ENCODE measurements at places on chromosomes 7 and 10.

DNA sequence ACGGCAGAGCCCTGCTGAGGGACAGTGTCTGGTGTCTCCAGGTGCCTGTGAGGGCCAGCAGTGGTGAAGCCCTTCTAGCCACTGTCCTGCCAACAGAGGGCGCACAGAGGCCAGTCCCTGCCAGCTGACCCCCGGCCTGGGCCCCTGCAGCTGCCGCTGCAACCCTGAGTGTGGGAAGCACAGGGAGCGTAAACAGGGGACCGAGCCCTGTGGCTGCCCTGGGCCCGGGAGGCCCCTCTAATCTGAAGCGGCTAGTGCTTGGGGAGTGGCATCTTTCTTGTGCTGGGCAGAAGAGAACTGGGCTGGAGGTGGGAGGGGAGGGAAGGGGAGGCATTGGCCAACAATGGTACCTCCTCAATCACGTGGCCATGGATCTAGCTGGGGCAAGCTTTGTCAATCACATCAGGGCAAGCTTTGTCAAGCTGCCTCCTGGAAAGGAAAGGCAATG is 34.6 kb downstream of the TRIM8 start:
- DNase-seq = no peak

DNA sequence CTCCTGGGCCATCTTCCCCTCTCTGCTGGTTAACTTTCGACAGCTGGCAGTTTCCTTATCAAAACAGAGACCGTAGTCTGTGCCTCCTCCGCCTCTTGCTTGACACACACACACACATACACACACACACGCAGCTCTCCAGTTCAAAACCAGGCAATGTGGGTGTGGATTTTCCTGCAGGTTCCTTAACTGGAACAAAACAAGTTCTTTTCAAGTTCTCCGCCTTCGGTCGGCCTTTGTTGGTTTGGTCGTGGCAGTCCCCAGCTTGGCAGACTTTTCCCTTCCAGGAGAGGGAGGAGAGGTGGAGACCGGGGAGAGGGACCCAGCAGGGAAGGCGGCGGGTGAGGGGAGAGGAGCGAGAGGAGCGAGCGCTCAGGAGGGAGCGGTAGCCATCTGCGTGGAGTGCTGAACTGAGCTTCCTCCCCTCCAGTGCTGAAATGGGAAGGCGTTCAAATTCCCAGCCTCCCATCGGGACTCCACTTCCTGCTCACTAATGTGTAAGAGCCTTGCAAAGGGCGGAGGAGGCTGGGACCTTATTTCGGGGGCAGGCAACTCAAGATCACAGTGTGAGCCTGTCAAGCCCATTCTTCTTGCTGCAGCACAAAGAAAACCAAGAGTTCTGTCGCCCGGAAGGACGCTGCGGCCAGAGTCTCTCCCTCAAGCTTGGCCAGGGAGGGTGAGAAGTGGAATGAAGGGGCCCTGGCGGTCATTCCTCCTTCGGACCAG is 120.6 kb downstream of the PRPF18 start:
- DNase-seq = no peak

GRCh38 chr7:150791304-150791703 is 8.9 kb downstream of the TMEM176B start:
- DNase-seq = no peak

DNA sequence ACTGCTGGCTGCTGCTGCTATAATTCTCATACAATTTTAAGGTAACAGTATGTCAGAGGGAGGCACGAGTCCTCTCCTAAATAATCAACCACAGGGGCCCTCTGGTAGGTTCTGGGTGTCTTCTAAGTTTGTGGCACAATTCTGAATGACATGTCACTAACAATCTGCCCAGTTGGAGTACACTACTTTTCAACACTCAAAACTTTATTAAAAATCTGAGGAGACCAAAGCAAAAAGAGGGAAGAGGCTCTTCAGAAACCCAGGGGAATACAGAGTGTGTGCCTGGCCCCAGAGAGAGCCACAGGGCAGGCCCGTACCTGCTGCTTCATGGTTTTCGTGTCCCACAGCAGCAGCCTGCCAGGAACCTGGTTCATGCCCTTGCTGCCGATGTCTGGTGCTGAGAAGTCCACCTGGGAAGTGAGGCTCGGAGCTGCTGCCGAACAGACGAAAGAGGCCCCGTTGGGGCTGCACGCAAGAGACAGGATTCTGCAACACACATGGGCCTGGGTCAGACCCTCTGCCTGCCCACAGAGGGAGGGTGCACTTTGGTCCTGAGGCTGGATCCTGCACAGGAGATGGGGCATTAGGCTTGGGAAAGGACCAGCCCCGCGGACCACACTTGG is 18.3 kb downstream of the WDR91 start:
- DNase-seq = no peak

GRCh38 chr7:124086843-124087242 is 54.0 kb upstream of the TMEM229A start:
- no peak for DNase-seq

DNA sequence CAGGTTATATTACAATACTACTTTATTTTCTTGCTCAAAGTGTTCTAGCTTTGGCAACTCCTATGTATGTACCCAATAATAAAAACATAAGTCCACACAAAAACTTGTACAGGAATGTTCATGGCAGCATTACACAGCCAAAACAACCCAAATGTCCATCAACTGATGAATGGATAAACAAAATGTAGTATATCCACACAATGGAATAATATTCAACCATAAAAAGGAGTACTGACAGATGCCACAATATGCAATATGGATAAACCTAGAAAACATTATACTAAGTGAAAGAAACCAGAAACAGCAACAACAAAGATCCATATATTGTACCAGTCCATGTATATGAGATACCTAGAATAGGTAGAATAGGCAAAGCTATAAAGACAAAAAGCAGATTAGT is 21.0 kb downstream of the PPA1 start:
- no peak for DNase-seq

- DNase-seq = no peak
Observed at GRCh38 chr10:118409295-118409694, 67.2 kb upstream of the FAM204A start.

- DNase-seq = no peak
Observed at GRCh38 chr10:17199351-17199804, 2.1 kb downstream of the TRDMT1 start.

- no peak for DNase-seq
Observed at GRCh38 chr7:152527610-152528032, 91.8 kb upstream of the KMT2C start.

DNA sequence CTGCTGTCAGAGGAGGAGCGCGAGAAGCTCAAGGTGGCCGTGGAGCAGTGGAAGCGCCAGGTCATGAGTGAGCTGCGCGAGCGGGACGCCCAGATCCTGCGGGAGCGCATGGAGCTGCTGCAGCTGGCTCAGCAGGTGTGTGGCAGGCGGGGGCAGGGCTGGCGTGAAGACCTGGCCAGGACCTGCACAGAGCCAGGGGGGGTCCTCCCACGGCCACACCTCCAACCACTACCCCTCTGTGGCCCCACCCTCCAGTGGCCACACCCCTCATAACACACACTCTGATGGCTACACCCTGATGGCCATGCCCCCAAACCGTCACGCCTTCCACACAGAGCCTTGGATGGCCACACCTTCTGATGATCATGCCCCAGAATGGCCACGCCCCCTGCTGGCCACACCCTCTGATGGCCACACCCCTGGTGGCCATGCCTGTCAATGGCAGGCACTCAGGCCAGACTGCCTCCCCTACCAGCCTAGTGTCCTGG is 23.4 kb upstream of the DPYSL4 start:
- DNase-seq = peak; percentile 75

- no peak for DNase-seq
Observed at GRCh38 chr10:14008740-14009080, 322.0 kb downstream of the FRMD4A start.

GRCh38 chr10:100882671-100883311 is 30.0 kb upstream of the SLF2 start:
- DNase-seq = no peak

- DNase-seq = no peak
Observed at GRCh38 chr7:25075459-25075858, 49.6 kb downstream of the CYCS start.

DNA sequence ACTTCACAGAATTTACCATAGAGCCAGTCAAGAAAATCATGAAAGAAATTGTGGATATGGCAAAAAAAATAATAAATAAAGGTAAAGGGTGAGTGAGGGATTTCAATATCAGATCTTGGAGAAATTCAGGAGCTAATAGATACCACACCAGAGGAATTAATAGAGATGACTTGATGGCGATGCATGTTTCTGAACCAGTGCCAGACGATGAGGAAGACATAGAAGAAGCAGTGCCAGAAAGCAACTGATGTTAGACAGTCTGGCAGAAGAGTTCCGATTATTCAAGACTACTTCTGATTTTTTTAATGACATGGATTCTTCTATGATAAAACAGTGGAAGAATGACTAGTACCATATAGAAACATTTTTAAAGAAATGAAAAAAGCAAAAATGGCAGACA is 314.7 kb downstream of the BICC1 start:
- DNase-seq = no peak

DNA sequence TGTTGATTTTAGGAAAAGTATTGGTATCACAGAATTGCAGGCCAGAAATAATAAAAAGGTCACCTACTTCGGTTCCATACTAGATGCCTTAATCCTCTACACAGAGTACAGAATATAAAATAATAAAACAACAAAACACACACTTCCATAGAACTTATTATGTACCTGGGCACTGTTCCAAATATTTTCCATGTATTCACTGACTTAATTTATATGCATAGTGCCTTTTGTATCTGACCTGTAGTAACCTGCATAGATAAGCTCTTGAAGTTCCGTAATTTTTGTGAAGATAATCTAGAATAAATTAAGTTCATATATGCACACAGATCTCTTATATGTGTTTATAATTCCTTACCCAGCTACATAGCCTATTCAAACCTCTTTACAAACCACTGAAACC is 78.3 kb downstream of the RAPGEF5 start:
- DNase-seq = no peak

- DNase-seq = no peak
Observed at GRCh38 chr7:136655414-136655813, 213.0 kb upstream of the CHRM2 start.

DNA sequence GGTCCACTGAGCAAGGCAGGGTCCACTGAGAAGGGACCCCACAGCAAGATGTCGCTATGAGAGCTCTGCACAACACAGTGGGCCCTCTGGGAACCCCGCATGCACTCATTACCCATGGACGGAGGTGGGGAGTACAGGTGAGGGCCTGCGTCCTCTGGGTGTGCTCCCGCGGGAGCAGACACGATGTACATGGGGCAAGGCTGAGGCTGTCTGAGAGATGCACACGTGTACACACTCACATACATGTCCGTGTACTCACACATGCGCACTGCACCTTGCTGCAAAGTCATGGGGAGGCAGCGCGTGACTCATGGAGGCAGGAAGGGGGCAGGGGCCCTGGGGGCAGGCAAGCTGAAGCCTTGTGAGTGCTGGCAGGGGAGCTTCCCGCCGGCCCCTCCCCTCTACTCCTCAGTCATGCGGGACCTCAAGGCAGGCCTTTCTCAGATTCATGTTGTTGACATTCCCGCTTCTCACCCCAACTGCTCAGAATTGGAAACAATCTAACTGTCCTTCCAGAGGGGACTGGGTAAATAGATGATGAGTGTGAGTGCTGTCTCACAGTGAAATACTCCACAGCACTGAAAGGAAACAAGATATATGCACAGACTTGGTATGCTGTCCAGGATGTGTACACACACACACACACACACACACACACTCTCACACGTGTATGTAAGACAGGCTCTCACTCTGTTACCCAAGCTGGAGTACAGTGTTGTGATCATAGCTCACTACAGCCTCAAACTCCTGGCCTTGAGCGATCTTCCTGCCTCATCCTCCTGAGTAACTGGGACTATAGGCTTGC is 40.0 kb downstream of the GOLGA7B start:
- no peak for DNase-seq

DNA sequence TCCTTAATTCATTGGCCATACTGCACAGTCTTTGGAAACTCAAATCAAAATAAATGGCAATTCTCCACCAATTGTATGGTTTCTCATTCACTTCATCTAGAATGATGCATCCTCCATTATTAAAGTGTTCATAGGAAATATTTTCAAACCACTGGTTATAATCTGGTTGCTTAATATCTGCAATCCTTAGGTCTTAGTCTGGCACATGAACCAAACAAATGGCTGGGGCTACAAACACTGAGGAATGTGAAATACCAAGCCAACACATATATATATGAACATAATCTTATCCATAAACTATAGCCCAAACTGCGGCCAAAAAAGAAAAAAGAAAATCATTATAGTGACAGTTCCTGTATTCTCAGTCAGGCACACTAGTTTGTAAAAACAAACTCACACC is 5.7 kb upstream of the MSS51 start:
- DNase-seq = no peak

GRCh38 chr7:30436046-30436445 is 42.5 kb downstream of the NOD1 start:
- DNase-seq = no peak

GRCh38 chr10:13593535-13593934 is 6.8 kb downstream of the PRPF18 start:
- DNase-seq = no peak

- no peak for DNase-seq
Observed at GRCh38 chr7:121406944-121407343, 10.8 kb upstream of the FAM3C start.

- DNase-seq = no peak
Observed at GRCh38 chr10:77177589-77177988, 460.0 kb downstream of the KCNMA1 start.

DNA sequence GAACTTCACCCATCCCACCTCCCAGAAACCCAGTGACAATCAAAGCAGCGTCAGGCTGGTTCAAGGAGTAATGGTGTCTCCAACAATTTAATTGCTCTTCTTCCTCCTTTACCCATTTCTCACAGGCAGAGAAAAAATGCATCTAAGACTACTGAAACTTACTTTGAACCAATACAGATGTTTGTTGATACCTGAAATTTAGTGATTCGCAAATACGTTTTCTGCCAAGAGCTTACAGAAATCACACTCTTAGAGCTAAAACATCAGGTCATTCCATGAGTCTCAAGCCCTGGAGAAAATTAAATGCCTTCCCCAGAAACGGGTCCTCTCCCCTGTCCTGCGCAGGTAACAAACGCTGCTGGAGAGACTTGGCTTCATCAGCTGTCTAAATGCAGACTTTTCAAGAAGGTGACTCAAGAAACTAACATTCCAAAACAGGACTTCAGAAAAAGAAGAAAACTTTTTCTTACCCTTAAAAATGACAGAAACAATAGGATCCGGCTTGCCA is 443 bp downstream of the MYOF start:
- DNase-seq = no peak

GRCh38 chr7:26490640-26491624 is 199.3 kb downstream of the SNX10 start:
- no peak for DNase-seq

DNA sequence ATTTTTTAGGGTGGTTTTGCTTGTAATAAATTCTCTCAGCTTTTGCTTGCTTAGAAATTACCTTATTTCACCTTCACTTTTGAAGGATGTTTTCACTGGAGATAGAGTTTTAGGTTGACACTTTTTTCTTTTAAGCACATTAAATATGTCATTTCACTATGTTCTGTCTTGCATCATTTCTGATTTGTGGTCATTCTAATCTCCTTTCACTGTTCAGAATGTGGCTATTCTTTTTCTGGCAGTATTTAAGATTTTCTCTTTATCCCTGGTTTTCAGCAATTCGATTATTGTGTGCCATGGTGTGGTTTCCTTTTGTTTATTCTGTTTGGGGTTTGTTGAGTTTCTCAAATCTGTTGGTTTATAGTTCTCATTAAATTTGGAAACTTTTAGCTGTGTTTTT is 1065.6 kb downstream of the KCNMA1 start:
- no peak for DNase-seq

- no peak for DNase-seq
Observed at GRCh38 chr10:43284341-43284910, 17.6 kb upstream of the RASGEF1A start.

All from GM12891 (cell line).